SJSA1 (cell line): ENCODE measurements at places on chromosomes 5 and 9. TPM values are rescaled to one million over a fixed set of nuclear protein-coding genes. Genes with fewer than 3 reads are reported as not detected.

- no peak for DNase-seq
Measured at GRCh38 chr5:151060742-151061141, 20.1 kb downstream of the TNIP1 start.

DNA sequence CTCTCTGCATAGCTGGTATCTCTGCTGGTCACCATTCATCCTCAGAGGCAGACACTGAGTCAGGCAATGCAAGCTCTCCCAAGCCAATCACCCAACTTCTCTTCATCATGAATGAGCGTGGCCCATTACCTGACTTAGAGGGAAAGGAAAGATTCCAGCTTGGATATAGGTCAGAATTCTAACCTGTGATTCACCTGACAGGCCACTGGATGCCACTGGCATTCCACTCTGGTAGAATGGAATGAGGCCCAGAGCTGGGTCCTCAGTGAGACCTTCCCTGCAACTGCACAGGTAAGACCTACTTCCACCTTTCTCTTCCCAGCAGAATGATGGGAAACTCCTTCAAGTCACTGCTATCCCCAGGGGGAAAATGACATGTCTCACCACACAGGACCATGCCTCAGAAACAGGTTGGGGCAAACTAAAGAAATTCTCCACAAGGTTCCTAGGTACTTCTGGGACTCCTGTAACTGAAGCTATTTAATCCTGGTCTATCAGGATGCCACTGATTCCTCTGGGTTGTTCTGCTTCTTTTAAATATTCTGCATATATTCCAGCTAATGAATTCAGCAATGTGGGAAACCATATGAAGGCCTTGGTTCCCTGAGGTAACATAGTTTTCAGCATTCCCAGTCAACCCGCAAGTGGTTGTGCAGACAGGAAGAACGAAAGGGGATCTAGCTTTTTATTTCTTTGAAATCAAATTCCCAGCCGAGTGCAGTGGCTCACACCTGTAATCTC, 62.0 kb downstream of the SUSD1 start:
- DNase-seq, result no peak

- no peak for DNase-seq
Measured at GRCh38 chr5:7410936-7411511, 15.1 kb downstream of the ADCY2 start.

GRCh38 chr5:85453026-85453349, 1068.3 kb upstream of the EDIL3 start:
- DNase-seq, result no peak

GRCh38 chr5:7745882-7746610, 104.9 kb downstream of the CFAP90 start:
- DNase-seq, result peak; percentile 51

DNA sequence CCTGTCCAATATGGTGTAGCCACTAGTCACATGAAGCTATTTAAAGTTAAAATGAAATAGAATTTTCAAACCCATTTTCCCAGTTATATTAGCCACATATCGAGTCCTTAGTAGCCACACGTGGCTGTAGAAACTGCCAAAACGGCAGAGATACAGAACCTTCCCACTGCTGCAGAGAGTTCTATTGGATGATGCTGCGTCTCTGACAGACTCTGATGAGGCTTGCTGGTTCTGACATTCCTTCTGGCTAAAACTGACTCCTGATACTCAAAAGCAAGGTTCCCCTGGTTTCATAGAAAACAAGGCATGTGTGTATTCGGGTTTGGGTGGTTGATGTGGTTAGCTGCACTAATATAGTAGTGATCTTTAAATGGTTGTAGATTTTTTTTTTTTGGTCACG, 91.5 kb downstream of the TLE4 start:
- DNase-seq, result no peak

- DNase-seq, result no peak
Measured at GRCh38 chr5:42878550-42878949, 66.9 kb upstream of the SELENOP start.

GRCh38 chr9:91160181-91160580, 201.5 kb downstream of the AUH start:
- DNase-seq, result no peak

- peak; percentile 92 for DNase-seq
Measured at GRCh38 chr9:136902259-136902821, 16.0 kb downstream of the TRAF2 start.

DNA sequence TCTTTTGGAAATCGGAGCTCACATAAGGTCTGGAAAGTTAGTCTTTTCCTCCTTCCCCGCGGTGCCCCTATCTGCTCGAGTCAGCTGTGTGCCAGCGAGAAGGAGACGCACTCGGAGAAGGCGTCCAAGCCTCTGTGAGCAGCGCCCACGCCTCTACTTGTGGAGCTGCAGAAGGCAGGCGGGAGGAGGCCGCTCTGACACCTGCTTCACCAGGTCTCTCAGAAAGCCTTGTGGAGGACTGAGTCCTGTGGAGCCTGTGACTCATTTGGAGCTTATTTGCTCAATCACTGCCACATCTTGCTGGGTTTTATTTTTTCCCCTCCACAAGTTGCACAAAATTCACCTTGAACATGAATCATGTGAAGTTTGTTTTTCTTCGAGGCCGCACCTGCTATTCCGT, 117.5 kb downstream of the IRX2 start:
- no peak for DNase-seq

DNA sequence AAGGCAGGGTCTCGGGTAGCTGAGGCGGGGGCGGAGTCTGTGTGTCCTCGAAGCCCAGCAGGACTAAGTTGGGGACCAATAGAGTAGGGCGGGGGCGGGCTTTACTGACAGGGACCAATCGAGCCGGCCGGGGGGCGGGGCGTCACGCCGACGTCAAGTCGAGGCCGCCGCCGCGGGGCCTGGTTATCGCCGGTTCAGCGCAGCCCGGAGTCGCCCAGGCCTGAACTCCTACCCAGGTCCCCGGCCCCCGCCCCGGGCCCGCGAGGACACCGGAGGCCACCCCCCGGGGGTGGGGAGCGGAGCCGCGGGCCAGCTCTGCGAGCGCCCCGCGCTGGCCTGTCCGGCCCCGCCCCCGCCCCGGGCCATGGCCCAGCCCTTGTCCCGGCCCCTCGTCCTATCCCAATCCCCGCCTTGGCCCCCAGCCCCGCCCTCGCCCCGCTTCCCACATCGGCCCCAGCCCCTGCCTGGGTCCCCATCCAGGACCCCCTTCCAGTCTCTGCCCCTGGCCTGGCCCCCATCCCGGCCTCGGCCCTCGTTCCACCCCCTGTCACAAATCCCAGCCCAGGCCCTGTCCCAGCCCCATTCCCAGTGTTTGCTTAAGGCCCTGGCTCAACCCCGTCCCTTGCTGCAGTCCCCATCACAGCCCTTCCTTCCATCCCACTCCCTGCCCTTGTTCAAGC, at the start of gene TMEM8B:
TSS of gene TMEM8B (plus strand) at position 145 of the 680 bp plus-strand sequence. CDS start at position 365, 220 bp downstream.
- DNase-seq, result peak; percentile 54

- DNase-seq, result no peak
Measured at GRCh38 chr5:107889387-107889786, 218.7 kb upstream of the EFNA5 start.

DNA sequence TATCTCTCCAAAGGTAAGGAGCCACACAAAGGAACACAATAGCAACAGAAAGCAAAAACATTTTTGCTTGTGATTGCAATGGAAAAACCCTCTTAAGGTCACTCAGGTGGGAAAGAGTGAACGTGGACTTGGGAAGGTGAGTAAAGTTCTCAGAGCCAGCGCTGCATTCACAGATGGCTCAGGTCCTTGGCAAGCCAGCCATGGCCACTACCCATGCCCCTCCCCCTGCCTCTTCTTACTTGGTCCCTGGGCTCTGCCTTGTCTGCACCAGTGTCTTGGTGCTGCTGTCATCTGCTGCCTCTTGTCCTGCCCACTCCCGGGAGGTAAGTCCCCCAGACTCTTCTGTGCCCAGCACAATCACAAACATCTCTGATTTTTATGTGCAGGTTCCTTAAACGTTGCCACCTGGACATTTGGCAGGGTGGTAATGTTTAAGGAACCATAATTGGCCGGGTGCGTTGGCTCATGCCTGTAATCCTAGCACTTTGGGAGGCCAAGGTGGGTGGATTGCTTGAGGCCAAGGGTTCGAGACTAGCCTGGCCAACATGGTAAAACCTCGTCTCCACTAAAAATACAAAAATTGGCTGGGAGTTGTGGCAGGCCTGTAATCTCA, 74.6 kb downstream of the FEM1C start:
- DNase-seq, result no peak

GRCh38 chr5:23411994-23412393, 95.4 kb upstream of the PRDM9 start:
- no peak for DNase-seq

GRCh38 chr5:8600843-8601242, 731.9 kb downstream of the MTRR start:
- DNase-seq, result no peak

F2RL2 gene
- 1.3 and 2.0 TPM in 2 replicates for total RNA-seq

PPP1R2B gene
- 0.08 TPM in 1 of 2 replicates, not detected in the other for total RNA-seq

DNA sequence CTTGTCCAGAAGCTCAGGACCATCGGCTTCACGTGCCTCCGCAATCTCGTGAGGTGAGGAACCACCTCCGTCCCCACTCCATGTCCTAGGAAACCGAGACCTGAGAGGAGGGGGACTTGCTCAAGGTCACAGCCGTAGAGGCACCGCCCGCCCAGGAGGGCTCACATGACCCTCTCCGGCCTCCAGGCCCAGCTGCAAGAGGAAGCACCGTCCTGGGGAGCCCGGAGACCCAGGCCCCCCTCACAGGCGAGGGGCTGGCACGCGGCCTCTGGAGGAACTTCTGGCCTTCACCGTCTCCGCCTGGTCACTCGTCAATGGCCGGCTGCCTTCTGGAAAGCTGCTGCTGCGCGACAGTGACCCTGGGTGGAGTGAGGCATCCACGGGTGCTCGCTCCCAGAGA, 24.2 kb downstream of the FAM78A start:
- DNase-seq, result no peak

DNA sequence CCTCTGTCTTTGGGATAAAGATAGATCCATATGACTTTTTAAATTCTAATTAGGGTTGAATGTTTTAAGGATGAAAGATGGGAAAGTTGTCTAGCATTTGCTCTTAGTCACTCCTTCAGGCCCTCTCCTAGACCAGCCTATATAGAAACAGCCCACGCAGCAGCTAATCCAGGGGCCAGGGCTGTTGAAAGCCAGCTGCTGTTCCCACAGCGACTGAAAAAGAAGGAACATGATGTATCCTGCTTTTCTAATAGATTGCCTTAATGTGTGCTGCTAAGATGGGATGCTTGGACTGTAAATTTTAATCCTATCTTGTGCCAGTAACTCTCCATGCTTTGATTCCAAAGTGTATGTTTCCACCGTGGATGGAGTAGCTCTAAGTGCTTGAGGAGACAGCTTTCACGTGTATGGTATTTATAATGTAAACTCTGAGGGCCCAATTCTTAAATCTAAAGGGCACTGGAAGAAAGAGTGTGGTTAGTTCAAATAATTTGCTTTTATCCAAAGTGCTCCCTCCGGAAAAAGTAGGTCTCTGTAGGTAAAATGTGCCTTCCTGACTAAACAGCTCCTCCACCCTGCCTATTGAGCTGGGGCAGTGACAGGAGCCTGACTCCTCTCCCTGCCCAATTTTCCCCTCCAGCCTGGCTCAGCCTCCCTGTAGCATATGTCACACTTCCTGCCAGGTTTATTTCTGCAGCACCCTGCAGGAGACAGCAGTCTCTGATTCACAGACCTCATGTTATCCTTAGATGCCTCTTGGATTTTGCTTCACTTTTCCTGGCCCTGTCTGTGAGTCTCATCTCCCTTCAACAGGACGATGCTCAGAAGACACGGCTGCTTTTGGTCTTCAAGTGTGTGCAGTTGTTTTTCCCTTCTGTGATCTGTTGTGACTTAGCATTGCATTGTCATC, 33.2 kb downstream of the SLC36A1 start:
- no peak for DNase-seq
